ENCODE measurements at places on chromosomes 16 and 17.

DNA sequence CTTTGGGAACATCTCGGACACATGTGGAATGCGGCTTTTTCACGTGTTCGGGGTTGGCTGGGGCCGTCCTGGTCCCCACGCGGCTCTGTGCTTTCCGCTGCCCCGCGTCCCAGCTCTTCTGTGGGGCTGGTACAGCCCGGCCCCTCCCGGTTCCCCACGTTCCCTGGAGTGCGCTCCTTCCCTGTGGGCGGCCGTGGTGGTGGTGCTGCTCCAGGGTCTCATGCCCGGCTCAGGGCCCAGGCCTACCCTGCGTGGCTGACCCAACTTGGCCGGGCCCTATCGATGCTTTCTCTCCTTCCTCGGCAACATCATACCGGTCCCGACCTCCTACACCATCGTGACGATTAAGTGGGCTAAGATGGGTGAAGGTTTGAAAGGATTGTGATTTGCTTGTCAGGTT, 3.3 kb downstream of the TELO2 start:
- no peak for DNase-seq

GRCh38 chr16:85403693-85404092, 209.4 kb upstream of the GSE1 start:
- DNase-seq = no peak

GRCh38 chr16:22300427-22301071, 3.3 kb downstream of the POLR3E start:
- DNase-seq = no peak

GRCh38 chr16:85332175-85332574, 219.9 kb upstream of the CIBAR2 start:
- no peak for DNase-seq

GRCh38 chr17:5605452-5605851, 21.1 kb upstream of the NLRP1 start:
- no peak for DNase-seq

GRCh38 chr17:76612977-76613851, 27.6 kb upstream of the ST6GALNAC2 start:
- no peak for DNase-seq

GRCh38 chr17:62981933-62982332, 15.9 kb downstream of the TANC2 start:
- DNase-seq = no peak

DNA sequence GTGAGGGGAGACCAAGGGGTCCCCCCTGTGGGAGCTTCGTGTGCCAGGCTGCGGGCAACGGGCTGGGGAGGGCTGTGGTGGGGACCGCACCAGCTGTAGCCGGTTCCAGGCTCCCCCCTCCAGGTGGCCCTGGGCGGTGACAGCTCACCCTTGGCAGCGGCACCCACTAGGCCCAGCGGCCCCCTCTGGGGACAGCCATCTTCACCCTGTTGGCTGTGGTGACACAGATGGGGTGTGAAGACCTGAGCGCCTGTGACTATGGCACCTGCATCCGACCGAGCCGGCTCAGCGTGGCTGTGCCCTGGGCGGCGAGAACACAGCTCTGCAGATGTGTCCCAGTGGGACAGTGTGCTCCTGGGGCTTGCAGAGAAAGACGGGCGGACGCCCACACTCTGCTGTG, 1.1 kb upstream of the C1QTNF8 start:
- DNase-seq = no peak

GRCh38 chr17:80938556-80938955, 53.1 kb upstream of the CHMP6 start:
- no peak for DNase-seq

GRCh38 chr17:81703747-81704654, 834 bp downstream of the MRPL12 start:
- no peak for DNase-seq

GRCh38 chr16:23072084-23072599, 77.1 kb downstream of the USP31 start:
- no peak for DNase-seq

DNA sequence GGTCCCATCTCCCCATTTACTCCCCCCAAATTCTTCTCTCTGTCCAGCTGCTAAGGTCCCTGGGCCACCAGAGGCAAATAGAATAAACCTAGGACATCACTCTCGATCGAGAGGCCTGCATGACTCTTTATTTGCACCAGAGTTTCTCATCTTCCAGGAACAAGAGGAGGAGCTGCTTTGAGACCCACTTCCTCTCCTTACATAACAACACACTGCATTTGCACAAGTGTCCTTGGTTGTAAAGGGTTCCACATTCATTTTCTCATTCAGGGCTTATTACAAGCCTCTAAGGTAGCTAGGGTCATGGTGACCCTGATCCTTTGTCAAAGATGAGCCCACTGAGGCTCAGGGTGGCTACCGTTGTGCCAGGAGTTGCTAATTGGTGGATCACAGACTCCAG, 38.1 kb upstream of the RHOT1 start:
- no peak for DNase-seq

DNA sequence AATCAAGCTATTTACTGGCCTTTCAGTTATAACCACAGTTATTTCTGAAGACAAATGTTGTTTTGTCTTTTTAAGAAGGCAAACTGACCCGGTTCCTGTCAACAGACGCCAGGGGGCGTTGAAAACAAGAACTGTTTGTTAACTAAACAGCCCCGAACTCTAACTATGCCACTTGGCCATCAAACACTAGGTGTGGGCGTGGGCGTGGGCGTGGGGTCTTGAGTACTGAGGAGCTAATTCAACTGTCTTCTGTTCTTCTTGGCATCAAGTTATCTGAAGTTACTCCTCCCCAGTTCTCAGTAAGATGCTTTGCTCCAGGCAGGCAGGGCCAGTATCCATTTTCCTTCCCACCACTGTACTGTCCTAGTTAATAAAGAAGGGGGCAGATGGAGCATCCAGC, 63.3 kb upstream of the MTMR4 start:
- peak; percentile 14 for DNase-seq

- no peak for DNase-seq
Observed at GRCh38 chr17:81489012-81489997, 23.3 kb downstream of the ACTG1 start.

DNA sequence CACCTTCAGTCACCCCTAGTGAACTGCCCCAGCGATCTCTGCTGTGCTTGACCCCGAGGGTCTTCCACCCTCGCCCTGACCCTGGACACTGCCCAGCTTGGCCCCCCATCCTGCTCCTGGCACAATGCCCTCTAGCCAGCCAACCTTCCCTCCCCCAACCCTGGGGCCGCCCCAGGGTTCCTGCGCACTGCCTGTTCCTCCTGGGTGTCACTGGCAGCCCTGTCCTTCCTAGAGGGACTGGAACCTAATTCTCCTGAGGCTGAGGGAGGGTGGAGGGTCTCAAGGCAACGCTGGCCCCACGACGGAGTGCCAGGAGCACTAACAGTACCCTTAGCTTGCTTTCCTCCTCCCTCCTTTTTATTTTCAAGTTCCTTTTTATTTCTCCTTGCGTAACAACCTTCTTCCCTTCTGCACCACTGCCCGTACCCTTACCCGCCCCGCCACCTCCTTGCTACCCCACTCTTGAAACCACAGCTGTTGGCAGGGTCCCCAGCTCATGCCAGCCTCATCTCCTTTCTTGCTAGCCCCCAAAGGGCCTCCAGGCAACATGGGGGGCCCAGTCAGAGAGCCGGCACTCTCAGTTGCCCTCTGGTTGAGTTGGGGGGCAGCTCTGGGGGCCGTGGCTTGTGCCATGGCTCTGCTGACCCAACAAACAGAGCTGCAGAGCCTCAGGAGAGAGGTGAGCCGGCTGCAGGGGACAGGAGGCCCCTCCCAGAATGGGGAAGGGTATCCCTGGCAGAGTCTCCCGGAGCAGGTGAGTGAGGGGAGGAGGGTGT, at the start of gene TNFSF13:
TSS of gene TNFSF13 (plus strand) at position 207 of the 776 bp plus-strand sequence. CDS start at position 497, 290 bp downstream.
- DNase-seq = no peak

DNA sequence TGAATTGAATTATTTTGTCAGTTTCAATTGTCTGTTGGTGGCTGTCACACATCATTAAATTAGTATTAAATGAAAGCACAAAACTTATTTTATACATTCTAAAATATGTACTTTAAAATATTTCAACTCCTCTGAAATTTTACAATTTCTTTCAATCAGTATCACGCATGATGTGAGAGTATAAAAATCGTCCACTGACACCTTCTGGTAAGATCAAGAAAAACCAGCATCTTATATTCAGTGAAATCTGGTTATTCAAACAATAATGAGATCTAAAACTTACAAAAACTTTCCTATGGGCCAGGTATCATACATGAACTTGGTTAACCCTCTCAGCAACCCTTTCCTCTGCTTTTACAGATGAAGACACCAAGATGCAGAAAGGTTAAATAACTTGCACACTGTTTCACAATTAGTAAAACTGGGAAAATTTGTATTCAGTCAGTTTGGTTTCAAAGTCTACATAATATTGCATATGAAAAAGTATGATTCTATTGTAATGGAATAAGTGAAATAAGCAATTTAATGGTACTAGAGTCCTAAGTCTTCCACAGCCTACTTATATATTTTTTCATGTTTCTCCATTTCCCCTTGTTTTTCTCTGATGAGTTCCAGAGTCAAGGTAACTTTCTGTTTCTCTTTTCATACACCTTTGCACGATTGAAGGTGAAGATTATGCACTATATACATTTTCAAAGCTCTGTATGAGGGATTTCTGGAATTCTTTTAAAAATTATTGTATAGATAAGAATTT, 58.7 kb downstream of the EFCAB5 start:
- DNase-seq = no peak

All from HFF-Myc (cell line).